ENCODE measurements at places on chromosomes 7 and 10. TPM values are rescaled to one million over a fixed set of nuclear protein-coding genes. Genes with fewer than 3 reads are reported as not detected.
A peak's percentile ranks its signal among the peaks of the same experiment; 100 is the strongest.

DNA sequence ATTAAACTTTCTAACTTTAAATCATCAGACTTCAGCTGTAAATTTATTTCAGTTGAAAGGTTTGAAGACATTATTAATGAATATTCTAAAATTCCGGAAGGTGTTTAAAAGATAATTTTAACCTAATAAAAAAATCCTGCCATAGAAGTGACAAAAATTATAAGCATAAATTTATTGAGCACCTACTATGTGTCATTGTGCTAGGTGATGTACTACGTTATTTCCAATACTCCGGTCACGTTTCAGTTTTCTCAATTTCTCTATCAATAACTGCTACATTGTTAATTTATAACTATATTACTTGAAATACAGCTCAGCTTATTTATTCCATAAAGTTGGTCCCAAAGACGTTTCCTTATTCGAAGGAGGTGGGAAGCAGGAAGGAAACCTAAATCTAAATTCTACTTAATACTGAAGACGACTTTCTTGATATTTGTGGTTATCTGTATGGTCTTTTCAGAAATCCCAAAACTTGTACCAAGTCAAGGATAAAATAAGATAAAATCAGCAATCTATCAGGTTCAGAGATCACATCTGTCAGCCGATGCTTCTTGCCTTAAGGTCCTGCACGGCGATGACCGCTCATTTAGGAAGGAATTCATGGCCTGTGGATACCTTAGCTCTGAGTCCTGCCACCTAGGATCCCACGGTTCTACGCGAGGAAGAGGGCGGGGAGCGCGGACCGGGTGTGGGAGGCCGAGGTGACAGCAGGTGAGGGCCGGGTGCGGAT is 1.2 kb upstream of the ZEB1 start:
- peaks cover 2% of the 10 kb centered on the region for H3K36me3 ChIP-seq
- H3K27ac ChIP-seq: peak overlapping the region; percentile 97
- no peak for DNase-seq
- H3K4me3 ChIP-seq: peak overlapping the region; percentile 98
- no peaks in the 10 kb centered on the region for H3K27me3 ChIP-seq
- H3K4me1 ChIP-seq: peaks cover 43% of the 10 kb centered on the region

- no peak for DNase-seq
- H3K27me3 ChIP-seq: no peaks in the 10 kb centered on the region
- H3K4me1 ChIP-seq: peaks cover 8% of the 10 kb centered on the region
- no peak overlapping the region for H3K27ac ChIP-seq
- H3K36me3 ChIP-seq: no peaks in the 10 kb centered on the region
- H3K4me3 ChIP-seq: no peak overlapping the region
Measured at GRCh38 chr7:70463352-70463938, 668.5 kb upstream of the GALNT17 start.

DNA sequence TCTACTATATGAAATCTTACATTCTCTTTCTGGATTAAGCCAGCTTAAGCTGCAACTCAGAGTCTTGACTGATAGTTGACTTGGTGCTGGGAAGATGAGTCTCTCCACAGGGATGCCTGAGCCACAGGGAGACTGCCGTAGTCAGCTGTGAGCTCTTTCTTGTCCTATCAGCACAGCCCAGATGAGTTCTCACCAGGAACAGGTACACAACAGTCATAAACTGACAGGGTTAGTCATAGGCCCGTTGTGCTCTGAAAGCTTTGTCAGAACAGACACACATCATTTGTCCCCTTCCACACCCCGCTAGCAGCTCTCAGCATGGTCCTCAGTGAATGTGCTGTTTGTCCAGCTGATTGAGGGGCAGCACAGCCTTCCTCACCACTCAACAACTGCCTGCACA is 221.6 kb downstream of the RPS24 start:
- H3K27ac ChIP-seq: peak overlapping the region; percentile 94
- no peak overlapping the region for H3K4me3 ChIP-seq
- no peaks in the 10 kb centered on the region for H3K27me3 ChIP-seq
- no peaks in the 10 kb centered on the region for H3K36me3 ChIP-seq
- H3K4me1 ChIP-seq: peaks cover 35% of the 10 kb centered on the region

GRCh38 chr7:123230603-123231002 is 30.8 kb upstream of the SLC13A1 start:
- DNase-seq: peak; percentile 73
- no peaks in the 10 kb centered on the region for H3K4me1 ChIP-seq
- H3K36me3 ChIP-seq: no peaks in the 10 kb centered on the region
- H3K4me3 ChIP-seq: no peak overlapping the region

GRCh38 chr7:101924171-101924570 is 106.7 kb downstream of the CUX1 start:
- H3K27ac ChIP-seq: peak overlapping the region; percentile 99
- peaks cover 34% of the 10 kb centered on the region for H3K4me1 ChIP-seq
- peak overlapping the region; percentile 17 for H3K4me3 ChIP-seq
- H3K36me3 ChIP-seq: peaks cover 6% of the 10 kb centered on the region
- no peaks in the 10 kb centered on the region for H3K27me3 ChIP-seq

- H3K4me1 ChIP-seq: peaks cover 7% of the 10 kb centered on the region
- H3K27me3 ChIP-seq: no peaks in the 10 kb centered on the region
- H3K4me3 ChIP-seq: no peak overlapping the region
- DNase-seq: no peak
- no peak overlapping the region for H3K27ac ChIP-seq
- H3K36me3 ChIP-seq: no peaks in the 10 kb centered on the region
Measured at GRCh38 chr10:123298583-123298982, 144.4 kb downstream of the BUB3 start.

- no peak overlapping the region for H3K4me3 ChIP-seq
- peaks cover 3% of the 10 kb centered on the region for H3K27me3 ChIP-seq
- no peak for DNase-seq
- H3K36me3 ChIP-seq: no peaks in the 10 kb centered on the region
- no peak overlapping the region for H3K27ac ChIP-seq
Measured at GRCh38 chr7:13262929-13263530, 575.6 kb downstream of the ARL4A start.

GRCh38 chr10:32957341-32958084 is 517 bp downstream of the ITGB1 start:
- H3K36me3 ChIP-seq: no peaks in the 10 kb centered on the region
- H3K4me1 ChIP-seq: peaks cover 79% of the 10 kb centered on the region
- peak; percentile 93 for DNase-seq

- no peak overlapping the region for H3K4me3 ChIP-seq
- peak; percentile 50 for DNase-seq
- H3K4me1 ChIP-seq: no peaks in the 10 kb centered on the region
- peaks cover 2% of the 10 kb centered on the region for H3K36me3 ChIP-seq
Measured at GRCh38 chr7:4136501-4137110, 545.5 kb upstream of the FOXK1 start.

GRCh38 chr10:107741971-107742370 is 577.5 kb upstream of the SORCS1 start:
- H3K27me3 ChIP-seq: no peaks in the 10 kb centered on the region
- no peak overlapping the region for H3K27ac ChIP-seq
- no peaks in the 10 kb centered on the region for H3K4me1 ChIP-seq

DNA sequence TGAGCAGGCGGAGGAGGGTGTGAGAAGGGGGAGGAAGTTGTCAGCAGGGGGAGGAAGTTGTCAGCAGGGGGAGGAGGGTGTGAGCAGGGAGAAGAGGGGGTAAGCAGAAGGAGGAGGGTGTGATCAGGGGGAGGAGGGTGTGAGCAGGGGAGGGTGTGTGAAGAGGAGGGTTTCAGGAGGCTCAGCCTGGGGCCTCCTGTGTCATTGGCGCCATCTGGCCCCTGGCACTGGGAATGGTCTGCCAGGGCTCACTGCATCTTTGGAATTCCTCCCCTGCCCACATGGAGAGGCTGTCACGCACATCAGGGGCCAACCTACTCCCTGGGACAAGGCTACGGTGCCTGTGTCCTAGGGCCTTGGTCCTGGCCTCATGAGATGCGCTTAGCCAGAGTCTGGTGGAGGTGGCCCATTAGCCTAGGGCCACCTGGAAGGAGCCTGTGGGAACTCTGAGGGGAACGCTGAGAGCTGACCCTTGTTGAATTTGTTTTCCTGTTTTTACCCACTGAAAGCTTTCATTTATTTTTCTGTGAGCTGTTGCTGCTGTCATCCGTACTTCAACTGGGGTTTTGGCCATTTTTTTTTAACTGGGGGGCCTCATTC is 18.0 kb downstream of the CAMK2B start:
- DNase-seq: no peak
- no peaks in the 10 kb centered on the region for H3K4me1 ChIP-seq
- H3K36me3 ChIP-seq: peaks cover 5% of the 10 kb centered on the region
- H3K27me3 ChIP-seq: peaks cover 18% of the 10 kb centered on the region

- H3K4me3 ChIP-seq: no peak overlapping the region
- no peak overlapping the region for H3K27ac ChIP-seq
- H3K4me1 ChIP-seq: no peaks in the 10 kb centered on the region
Measured at GRCh38 chr7:54722502-54722901, 36.5 kb downstream of the SEC61G start.

DNA sequence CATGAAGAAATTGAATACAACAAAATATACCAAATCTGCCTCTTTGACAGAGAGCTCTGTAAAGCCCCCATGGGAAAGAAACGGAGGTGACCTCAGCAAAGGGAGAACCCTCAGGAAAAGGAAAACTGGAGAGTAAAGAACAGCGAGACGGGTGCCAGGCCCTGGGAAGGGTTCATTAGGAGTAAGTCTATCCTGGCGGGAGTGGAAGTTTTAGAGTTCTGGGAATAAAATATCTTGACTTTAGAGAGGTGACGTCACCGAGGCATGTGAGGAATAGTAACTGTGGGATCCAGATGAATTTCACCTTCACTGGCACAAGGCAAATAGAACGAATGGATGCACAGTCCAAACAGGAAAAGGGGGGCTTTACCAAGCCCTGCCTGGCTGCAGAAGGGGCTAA is 362.8 kb upstream of the IGFBP3 start:
- H3K4me1 ChIP-seq: peaks cover 48% of the 10 kb centered on the region
- H3K27me3 ChIP-seq: no peaks in the 10 kb centered on the region
- peak overlapping the region; percentile 69 for H3K27ac ChIP-seq
- no peak for DNase-seq

- peak overlapping the region; percentile 99 for H3K27ac ChIP-seq
- no peak for DNase-seq
- no peaks in the 10 kb centered on the region for H3K27me3 ChIP-seq
- peaks cover 70% of the 10 kb centered on the region for H3K4me1 ChIP-seq
- H3K4me3 ChIP-seq: peak overlapping the region; percentile 50
- H3K36me3 ChIP-seq: no peaks in the 10 kb centered on the region
Measured at GRCh38 chr10:102675011-102675665, 30.9 kb downstream of the TRIM8 start.

DNA sequence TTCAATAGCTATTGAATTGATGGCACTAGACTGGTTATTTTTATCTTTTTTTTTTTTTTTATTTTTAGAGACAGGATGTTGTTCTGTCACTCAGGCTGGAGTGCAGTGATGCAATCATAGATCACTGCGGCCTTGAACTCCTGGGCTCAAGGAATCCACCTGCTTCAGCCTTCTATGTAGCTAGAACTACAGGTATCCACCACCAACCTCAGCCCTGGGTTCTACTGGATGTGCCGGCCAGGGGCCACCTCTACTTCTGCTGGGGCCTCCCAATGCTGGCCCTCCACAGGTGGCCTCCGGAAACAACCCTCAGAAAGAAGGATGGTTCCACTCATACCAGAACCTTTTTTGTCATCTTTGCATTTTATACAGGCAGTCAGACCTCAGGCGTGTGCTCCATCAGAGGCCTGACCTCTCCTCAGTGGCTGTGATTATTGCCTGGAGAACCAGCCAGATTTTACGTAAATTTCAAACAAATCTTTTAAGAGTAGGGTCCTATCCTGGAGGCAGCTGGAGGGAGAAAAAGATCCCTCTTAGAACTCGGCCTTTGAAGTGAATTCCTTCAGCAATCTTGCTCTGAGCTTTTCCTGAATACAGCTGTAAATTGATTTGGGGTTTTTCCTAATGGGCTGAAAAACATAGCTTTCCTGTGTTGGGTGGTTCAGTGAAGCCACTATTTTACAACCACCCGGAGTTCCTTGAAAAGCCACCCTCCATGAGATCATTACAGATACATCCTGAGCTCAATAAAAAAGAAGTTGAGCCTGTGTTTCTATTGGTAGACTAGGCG is 110.0 kb downstream of the SPAG6 start:
- no peak for DNase-seq
- H3K27ac ChIP-seq: no peak overlapping the region
- no peaks in the 10 kb centered on the region for H3K36me3 ChIP-seq
- H3K27me3 ChIP-seq: no peaks in the 10 kb centered on the region
- H3K4me1 ChIP-seq: peaks cover 9% of the 10 kb centered on the region

DNA sequence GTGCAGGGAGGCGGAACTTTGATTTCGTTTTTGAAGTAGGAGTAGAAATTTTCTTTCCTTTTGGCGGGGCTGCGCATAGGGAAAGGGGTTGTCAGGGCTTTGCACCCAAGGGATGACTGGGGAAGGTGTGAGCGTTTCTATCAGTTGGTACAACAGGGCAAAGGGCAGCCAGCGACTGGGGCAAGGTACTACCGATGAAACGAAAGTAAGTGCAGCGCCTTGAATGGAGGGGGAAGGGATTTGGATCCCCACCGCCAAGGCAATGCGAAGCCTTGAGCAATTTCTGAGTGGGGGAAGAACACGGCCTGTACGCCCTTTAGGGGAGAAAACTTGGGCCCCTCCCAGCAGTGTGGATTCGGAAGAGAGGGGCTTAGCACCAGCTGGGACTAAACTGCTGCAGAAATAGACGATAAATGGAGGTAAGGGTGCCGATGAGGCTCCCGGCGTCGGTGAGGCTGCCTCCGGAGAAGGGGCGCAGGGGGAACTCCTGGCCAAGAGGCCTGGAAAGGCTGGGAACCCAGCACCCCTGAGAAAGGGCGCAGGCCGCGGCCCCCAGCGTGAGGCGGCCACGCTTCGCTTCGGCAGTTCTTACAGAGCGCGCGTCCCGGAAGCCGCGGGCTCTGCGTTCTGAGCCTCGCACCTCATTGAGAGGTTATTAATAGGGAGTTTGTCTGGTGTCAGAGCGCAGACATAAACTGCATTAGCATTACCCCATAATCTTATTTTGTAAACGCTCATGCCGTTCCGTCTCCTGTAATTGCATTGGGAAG is 10.0 kb upstream of the TLX1 start:
- H3K4me3 ChIP-seq: peak overlapping the region; percentile 75
- no peak for DNase-seq
- H3K27me3 ChIP-seq: peaks cover 78% of the 10 kb centered on the region
- H3K36me3 ChIP-seq: peaks cover 5% of the 10 kb centered on the region

GRCh38 chr7:41994036-41994745 is 242.8 kb downstream of the GLI3 start:
- H3K36me3 ChIP-seq: no peaks in the 10 kb centered on the region
- no peak overlapping the region for H3K4me3 ChIP-seq
- no peaks in the 10 kb centered on the region for H3K27me3 ChIP-seq
- peaks cover 81% of the 10 kb centered on the region for H3K4me1 ChIP-seq
- peak overlapping the region; percentile 17 for H3K27ac ChIP-seq

- no peak overlapping the region for H3K27ac ChIP-seq
- H3K4me3 ChIP-seq: peak overlapping the region; percentile 65
- peaks cover 4% of the 10 kb centered on the region for H3K36me3 ChIP-seq
- H3K4me1 ChIP-seq: peaks cover 22% of the 10 kb centered on the region
Measured at GRCh38 chr10:100827819-100828737, 82.7 kb downstream of the PAX2 start.

Gene PPP1R3C
- total RNA-seq: 39.8 TPM

Gene GIMAP1
- not detected for total RNA-seq

Gene ZNF467
- 2.3 TPM for total RNA-seq

Gene NPFFR1
- total RNA-seq: not detected

Gene TFEC
- total RNA-seq: 0.17 TPM

All from chondrocyte (in vitro differentiated cells).